Daoy (cell line): ENCODE measurements at places on chromosomes 5 and 9. TPM values are rescaled to one million over a fixed set of nuclear protein-coding genes. Genes with fewer than 3 reads are reported as not detected.
A peak's percentile ranks its signal among the peaks of the same experiment; 100 is the strongest.

GRCh38 chr9:85444243-85444642 lies 297.5 kb downstream of the AGTPBP1 start:
- DNase-seq: no peak

S100Z gene
- 0.46 TPM in 1 of 2 replicates, not detected in the other for total RNA-seq

GRCh38 chr9:132293145-132293721 lies 61.6 kb downstream of the SETX start:
- no peak for DNase-seq

GRCh38 chr5:59503220-59503619 lies 390.3 kb downstream of the PDE4D start:
- peak; percentile 17 for DNase-seq

ADRB2 gene
- total RNA-seq: 2.1 and 3.7 TPM in 2 replicates

GRCh38 chr5:83285661-83286398 lies 185.7 kb upstream of the VCAN start:
- DNase-seq: no peak

- DNase-seq: no peak
Measured at GRCh38 chr9:89502038-89502601, 4.2 kb upstream of the SEMA4D start.

DNA sequence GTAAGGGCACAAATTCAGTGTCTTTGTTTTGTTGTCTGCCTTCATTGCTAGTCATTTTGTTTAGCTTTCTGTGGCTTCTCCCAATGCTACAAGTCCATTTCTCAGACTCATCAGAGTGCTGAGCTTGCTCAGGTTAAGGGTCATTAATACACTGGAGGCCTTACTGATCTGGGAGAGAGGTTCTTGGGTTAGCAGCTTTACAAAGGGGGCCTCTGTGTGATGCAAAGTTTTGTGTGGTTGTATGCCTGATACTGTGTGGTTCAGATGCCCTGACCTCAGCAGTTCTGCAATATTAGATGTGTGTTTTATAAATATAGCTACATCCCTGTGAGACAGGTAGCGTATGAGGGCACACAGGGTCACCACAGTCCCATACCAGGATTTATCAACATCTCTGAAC lies 34.8 kb upstream of the SMARCA2 start:
- no peak for DNase-seq

GALNT12 gene
- 5.3 TPM in 2 replicates for total RNA-seq

GRCh38 chr5:59988396-59988795 lies 94.9 kb upstream of the PDE4D start:
- DNase-seq: no peak

GRCh38 chr5:109905906-109906305 lies 216.2 kb downstream of the MAN2A1 start:
- DNase-seq: no peak

GRCh38 chr9:83557317-83557716 lies 19.1 kb upstream of the FRMD3 start:
- no peak for DNase-seq

ADCY2 gene
- 0.48 and 0.86 TPM in 2 replicates for total RNA-seq

GRCh38 chr9:99239341-99240060 lies 17.4 kb downstream of the SEC61B start:
- peak; percentile 78 for DNase-seq

- peak; percentile 98 for DNase-seq
Measured at GRCh38 chr9:136882109-136882946, 4.0 kb upstream of the TRAF2 start.

DNA sequence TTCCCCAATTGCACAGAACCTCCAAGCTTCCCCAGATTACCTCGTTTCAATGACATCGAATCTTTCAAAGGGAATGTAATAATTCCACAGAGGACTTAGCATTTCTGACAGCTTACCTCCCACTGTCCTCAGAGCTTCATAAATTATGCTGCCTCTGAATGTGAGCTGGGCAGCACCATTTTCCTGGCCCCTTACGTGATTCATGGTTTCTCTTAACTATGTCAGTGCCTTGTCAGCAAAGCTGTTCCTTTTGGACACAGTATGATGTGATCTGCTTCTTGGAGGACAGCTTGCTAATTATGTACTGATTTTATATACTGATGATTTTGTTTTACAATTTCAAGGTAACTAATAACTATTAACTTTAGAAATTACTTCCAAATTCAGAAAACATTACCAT lies 27.7 kb upstream of the SSBP2 start:
- DNase-seq: peak; percentile 37

- DNase-seq: no peak
Measured at GRCh38 chr9:18184401-18184800, 289.6 kb upstream of the ADAMTSL1 start.

DNA sequence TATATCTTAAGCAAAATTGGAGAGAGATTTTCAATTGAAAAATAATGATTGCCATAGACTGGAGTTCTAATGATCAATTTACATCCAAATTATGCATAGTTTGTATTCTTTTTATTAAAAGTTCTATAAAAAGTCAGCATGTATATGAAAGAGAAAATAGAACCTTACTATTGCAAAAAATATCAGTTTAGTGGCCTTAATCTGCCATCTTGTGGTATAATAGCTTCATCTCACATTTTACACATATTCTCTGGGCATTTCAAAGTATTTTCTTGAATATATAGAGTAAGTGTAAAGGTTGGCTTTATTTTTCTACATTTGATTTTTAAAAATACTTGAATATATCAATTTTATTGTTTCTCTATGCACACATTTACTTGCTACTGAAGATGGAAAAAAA lies 1858.6 kb upstream of the CDH9 start:
- no peak for DNase-seq

ZFP37 gene
- total RNA-seq: 3.7 and 7.9 TPM in 2 replicates

GRCh38 chr9:126957687-126958053 lies 43.1 kb downstream of the RALGPS1 start:
- DNase-seq: peak; percentile 69

C8G gene
- 1.2 TPM in 1 of 2 replicates, not detected in the other for total RNA-seq

DNA sequence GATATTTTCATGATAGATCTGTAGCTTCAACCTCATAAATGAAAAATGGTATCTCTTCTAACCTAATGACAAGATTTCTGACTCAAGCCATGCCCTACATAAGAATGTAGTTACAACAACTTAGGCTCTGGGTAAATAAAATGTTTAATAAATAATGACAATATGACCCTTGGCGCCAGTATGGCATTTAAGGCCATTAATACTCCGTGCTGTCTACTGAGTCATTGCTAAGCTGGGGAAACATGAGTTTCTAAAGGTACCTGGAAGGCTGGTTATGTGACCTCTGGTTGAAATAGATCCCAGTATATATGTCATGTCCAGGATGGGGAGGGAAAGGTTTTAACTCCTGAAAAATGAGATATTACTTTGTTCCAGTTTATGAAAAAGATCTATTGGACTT lies 58.0 kb upstream of the CEMIP2 start:
- DNase-seq: no peak

RNF180 gene
- 2.4 and 4.3 TPM in 2 replicates for total RNA-seq

SAXO1 gene
- total RNA-seq: not detected in 2 replicates
